ENCODE measurements at places on chromosomes 4 and X.

GRCh38 chr4:7857238-7857701, 82.4 kb downstream of the AFAP1 start:
- DNase-seq, result no peak

DNA sequence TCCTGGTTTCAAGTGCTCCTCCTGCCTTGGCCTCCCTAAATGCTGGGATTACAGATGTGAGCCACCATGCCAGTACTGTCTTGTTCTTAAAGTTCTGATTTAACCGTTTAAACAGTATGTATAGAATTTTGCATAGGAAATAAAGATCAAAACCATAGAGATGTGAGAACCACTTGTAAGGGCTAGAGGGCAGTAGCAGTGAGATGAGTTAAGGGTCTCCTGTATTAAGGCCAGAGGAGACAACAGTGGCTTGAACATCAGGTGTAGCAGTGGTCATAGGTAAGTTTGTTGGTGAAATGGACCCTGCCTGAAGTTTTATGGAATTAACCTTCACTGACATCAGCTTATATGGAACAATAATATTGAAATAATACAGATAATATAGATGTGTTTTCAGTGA, 155.7 kb downstream of the SLC4A4 start:
- no peak for DNase-seq

GRCh38 chr4:119652998-119653397, 24.4 kb upstream of the PDE5A start:
- no peak for DNase-seq

- DNase-seq, result no peak
Observed at GRCh38 chr4:23889814-23890341, at the start of gene PPARGC1A. Gene PPARGC1A, minus strand, starts transcription at chr4:23890047. Its CDS starts 90 bp downstream, at chr4:23889957.

DNA sequence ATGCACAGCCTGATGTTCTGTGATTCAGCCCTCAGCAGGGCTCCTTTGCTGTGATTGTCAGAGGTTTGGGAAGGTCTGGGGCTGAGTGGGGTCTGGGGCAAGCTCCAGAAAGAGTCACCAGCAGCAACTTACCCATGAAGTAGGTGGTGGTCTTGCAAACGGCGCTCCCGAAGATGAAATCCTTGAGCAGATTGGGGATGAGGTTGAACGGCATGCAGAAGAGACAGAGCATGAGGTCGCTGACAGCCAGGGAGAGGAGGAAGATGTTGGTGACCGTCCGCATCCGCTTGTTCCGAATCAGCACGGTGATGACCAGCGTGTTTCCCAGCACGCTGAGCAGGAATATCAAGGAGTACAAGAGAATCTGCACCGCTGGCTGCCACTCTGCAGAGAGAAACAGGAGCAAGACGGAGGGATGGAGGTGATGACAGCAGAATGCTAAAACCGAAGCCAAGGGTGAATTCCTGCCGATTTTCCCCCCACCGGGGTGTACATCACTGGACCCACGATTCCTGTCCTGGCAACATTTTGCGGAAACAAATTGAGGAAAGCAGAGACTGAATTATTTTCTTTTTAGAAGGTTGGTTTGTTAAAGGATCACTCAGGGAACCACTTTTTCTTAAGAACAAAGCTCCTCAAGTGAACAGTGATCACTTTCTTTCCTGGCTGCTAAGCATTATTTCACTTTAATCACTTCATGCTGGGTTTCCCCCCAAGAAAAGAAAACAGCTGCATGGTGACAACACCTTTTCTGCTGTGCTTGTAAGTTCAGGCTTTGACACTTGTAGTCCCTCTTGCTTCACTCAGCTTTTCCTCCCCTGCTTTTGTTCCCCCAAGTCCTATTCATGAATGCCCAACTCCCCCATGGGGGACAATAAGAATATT, 941 bp downstream of the CCKAR start:
- no peak for DNase-seq

DNA sequence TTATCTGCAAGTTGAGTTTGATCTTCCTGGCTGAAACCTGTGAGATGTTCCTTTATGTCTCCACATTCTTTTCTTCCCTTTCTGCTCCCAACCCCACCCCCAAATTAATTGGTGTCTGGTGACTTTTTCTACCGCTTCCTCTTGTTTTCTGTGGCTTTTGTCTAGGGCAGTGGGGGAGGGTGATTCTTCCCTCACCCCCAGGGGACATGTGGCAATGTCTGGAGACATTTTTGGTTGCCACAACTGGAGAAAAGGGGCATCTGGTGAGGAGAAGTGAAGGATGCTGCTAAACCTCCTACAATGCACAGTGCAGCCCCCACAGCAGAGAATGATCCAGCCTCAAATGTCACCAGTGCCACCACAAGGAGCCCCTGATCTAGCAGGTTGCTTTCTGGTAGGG, 152.9 kb downstream of the NHS start:
- no peak for DNase-seq

DNA sequence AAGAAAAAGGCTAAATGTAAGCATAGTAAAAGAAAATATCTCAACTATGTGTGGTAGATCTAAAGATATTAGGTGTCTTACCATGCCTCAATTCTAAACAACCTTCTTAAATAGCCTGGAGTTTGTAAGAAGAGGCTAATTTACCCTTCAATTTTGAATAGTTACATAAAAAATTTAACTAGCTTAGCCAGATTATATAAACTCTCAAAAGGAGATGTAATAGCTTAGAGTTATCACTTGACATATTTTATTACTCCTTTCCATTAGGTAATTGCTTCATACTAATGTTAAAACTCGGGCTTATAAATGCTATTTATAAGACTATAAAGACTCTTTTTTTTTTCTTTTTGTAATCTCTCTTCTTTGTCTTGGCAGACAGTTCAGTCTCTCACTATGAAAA, 297.5 kb upstream of the PABPC4L start:
- DNase-seq, result no peak

DNA sequence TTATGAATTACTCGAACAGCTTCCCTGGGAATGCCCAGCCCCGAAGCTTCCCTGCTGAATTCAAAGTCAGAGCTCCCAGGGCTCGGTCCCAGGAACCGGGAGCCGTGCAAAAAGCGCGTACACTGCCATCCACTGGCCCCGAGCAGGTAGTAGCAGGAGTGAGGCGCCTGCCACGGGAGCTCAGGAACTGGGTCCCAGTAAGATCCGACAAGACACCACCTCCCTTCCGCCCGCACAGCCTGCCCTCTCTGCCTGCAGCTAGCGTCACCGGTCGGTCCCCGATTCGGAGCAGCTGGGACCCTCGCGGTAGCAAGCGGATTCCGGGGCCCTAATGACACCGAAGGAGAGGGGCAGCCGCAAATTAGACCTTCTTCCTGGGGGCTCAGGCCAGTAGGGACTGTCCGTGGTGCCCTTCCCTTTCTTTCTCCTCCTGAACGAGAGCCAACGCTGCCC, 1.2 kb downstream of the CORIN start:
- no peak for DNase-seq

DNA sequence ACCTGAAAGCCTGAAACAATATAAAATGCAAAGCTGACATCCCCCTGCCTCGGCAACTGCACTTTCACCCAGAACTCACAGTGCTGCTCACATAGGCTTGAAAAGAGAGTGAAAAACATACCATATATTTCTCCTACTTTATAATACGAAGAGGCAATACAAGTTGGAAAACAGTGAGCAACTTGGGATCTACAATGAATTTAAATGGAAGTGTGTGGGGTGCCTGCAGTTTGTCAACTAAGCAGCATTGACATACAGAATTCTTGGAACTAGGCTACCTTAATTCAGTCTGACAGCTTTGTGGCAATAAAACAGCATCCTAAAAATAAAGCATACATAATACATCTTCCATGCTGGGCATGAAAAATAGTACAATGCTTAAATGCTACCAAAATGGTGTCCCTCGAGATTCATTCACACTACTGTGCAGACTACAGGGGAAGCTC, 8.0 kb downstream of the GASK1B start:
- DNase-seq, result no peak

GRCh38 chr4:45554423-45554822, 569.4 kb downstream of the GABRG1 start:
- DNase-seq, result no peak

DNA sequence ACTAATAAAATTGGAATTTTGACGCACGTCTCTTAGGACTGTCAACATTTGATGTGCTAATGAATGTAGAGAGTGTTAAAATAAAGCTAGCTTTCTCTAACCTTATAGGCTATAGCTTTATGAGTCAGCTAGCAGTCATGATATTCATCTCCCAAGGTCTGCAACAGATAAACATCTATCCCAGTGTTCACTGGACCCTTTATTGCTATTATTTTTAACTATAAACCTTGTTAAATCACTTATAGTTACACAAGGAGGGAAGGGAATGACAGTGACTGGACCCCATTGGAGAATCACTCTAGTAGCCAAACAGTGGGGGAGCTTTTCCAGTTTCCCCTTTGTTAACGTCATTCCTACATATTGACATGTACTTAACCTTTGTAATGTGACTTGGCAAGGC, 67.9 kb upstream of the SHISA3 start:
- DNase-seq, result no peak

DNA sequence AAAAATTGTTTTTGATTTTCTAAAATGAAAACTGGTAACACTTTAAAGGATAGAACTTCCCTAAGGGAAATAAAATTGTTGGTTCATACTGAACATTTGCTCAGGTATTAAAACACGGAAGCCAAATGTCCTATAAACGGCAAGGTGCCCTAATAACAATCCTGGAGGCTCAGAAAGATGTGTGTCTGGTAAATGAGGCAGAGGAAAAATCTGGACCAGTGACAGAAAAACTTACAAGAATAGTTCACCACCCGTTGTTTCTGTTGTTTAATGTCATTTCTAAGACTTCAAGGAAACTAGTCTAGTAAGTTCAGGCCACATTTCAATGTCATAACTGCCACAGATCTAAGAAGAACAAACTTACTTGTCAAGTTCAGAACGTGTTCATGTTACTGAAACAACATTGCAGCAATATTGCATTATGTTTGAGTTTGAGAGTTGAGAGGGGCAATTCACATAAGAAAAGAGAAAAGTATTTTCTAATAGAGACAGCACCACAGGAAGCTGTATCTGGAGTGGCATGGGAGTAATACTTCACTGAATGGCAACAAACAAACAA, 476.6 kb downstream of the GRXCR1 start:
- no peak for DNase-seq

- DNase-seq, result no peak
Observed at GRCh38 chrX:124475358-124475757, 129.0 kb downstream of the SH2D1A start.

DNA sequence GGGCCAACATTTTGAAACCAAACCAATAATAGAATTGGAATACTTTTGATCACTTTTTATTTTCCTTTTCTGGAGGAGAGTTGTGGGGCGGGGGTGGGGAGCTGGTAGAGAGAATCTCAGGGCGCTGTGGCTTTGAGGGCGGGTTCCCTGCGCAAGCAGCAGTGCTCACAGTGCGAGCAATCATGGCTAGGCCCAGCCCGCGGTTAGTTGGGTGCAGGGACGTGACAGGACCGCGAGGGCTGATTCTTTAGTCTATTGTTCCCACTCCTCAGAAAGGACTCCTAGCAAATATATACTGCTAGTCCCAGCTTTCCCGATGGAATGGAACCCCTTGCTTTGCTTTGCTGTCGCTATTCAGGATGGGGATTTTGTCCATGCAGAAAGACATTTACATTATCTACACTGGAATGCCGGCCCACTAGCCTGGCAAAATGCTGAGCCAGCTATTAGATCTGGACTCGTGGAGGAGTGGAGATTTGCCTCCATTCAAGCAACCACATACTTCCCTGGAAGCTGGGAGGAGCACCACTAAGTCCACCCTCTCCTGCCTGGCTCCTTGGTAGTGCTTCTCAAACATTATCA, 23.9 kb upstream of the APLN start:
- DNase-seq, result no peak

DNA sequence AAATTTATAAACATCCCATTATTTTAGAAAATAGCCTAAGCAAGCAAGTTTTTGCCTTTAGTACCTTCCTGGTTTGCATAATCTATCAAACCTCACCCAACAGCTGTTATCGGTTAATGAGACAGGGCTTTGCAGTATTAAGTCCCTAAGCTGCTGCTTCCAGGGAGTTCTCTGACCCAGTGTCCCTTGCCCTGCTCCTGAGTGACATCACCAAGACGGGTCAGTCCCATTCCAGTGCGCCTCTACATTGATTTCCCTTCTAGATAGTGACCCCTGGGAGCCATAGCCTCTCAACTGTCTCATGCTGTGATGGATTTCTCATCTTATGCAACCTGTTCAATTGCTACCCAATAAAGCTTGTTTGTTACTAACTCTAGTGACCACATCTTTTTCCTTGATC, 410.4 kb downstream of the SPOCK3 start:
- DNase-seq, result no peak

DNA sequence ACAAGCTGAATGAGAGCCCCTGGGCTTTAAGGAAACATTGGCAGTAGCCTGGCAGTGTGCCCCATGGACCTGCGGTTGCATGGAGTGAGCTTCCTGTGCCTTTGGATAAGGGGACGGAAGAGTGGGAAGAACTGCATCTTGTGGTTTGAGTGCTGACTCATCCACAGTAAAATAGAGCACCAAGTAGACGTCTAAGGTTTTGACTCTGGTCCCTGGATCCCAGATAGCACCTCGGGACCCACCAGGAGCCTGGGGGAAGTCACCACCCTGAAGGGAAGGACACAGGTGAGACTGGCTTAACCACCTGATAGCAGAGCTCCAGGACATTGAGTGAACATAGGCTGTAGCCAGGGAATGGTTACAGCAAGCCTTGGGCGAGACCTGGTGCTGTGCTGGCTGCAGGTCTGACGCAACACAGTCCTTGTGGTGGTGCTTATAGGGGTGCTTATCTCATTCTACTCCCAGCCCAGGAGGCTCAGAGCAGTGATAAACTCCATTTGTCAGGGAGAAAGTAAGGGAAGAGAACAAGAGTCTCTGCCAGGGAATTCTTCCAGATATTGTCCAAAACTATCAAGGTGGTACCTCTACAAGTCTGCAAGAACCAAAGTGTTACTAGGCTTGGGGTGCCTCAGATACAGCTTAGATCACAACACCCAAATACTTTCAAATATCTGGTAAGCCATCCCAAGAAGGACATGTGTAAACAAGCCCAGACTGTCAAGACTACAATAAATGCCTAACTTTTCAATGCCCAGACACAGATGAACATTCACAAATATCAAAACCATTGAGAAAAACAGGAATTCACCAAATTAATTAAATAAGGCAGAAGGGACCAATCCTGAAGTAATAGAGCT, 123.6 kb upstream of the TET2 start:
- no peak for DNase-seq

GRCh38 chr4:14667624-14668151, 334.6 kb upstream of the CPEB2 start:
- no peak for DNase-seq

DNA sequence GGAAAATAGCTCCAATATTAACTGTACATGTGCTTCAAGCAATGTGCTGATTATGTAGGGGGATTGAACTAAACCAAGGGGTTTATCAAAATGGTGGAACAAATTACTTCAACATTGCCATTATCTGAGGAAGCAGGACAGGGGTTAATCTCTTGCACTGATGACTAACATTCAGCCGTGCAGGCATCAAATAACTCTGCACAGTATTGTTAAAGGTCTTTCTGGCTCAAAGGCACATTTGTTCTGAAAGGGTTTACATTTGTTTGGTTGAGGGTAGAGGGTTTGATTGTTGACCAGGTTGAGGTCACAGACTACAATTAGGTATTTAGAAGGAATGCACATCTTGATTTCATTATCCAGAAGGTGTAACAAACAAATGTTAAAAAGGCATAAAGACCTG, 32.2 kb upstream of the CCSER1 start:
- DNase-seq, result no peak

GRCh38 chr4:8443801-8444200, 3.2 kb downstream of the TRMT44 start:
- no peak for DNase-seq

- DNase-seq, result no peak
Observed at GRCh38 chrX:38437093-38437492, 84.7 kb downstream of the OTC start.
